ENCODE measurements at places on chromosomes 1 and 21.
A peak's percentile ranks its signal among the peaks of the same experiment; 100 is the strongest.

DNA sequence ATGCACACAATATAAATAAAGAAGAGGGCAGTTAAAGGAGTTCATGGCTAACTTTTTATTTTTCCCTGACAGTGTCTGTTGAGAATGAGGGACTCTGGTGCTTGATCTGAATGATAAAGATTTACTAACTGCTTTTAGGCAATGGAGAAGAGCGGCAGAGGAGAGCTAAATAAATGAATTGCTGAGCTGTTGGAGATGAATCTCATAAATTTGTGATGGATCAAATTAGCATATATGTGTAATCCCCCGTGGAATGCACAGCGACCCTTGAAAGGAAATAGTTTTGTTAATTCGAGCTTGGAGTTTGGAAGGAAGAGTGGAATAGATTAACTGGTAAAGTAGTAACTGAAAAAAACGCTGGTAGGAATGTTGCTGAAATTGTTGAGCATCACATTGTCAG, 40.2 kb downstream of the HMCN1 start:
- no peak for DNase-seq

DNA sequence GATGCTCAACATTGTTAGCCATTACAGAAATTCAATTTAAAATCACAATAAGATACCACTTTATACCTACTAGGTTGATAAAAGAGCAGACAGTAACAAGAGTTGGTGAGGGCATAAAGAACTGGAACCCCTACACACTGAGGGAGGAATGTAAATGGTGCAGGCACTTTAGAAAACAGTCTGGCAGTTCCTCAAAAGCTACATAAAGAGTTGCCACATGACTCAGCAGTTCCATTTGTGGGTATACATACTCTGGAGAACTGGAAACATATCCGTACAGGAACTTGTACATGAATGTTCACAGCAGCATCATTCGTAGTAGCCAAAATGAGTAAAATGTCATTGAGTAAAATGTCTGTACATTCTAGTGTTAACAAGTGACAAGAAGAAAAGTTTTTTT, 17.0 kb downstream of the NSL1 start:
- DNase-seq: no peak

DNA sequence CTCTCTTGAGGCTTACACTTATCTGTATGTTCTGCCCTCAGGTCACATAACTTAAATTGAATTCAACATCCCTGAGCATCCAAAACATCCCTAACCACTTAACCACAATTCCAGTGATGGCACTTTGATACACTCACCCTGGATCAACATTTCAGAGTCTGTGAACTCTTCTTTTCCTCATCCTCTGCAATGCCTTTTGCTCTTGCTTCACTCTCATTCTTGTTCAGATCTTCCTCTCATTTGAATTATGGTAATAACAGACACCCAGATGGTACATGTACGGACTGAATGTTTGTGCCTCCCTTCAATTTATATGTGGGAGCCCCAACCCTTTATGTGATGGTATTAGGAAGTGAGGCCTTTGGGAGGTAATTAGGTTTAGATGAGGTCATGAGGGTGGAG, 33.4 kb downstream of the PTGER3 start:
- no peak for DNase-seq

- no peak for DNase-seq
Measured at GRCh38 chr1:16174261-16174868, 18.5 kb upstream of the EPHA2 start.

- DNase-seq: no peak
Measured at GRCh38 chr21:45279446-45280177, 8.1 kb downstream of the POFUT2 start.

DNA sequence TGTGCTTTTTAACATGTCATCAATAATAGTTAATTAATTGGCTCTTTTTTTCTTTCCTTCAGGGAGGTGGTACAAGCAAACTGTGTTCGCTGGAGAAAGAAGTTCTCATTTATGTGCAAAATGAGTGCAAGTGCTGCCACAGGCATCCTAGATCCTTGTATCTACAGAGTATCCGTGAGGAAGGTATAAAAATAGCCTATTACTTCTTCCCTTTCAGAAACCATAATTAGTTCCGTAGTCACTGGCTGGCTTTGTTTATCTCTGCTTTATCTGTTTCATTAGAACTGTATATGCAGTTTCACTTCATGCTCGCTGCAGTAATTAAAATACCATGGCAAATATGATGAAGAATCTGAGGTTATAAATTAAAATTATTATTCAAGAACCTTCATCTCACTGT, 40.6 kb downstream of the EEIG2 start:
- no peak for DNase-seq

- DNase-seq: no peak
Measured at GRCh38 chr1:13829152-13829769, 129.3 kb downstream of the PRDM2 start.

DNA sequence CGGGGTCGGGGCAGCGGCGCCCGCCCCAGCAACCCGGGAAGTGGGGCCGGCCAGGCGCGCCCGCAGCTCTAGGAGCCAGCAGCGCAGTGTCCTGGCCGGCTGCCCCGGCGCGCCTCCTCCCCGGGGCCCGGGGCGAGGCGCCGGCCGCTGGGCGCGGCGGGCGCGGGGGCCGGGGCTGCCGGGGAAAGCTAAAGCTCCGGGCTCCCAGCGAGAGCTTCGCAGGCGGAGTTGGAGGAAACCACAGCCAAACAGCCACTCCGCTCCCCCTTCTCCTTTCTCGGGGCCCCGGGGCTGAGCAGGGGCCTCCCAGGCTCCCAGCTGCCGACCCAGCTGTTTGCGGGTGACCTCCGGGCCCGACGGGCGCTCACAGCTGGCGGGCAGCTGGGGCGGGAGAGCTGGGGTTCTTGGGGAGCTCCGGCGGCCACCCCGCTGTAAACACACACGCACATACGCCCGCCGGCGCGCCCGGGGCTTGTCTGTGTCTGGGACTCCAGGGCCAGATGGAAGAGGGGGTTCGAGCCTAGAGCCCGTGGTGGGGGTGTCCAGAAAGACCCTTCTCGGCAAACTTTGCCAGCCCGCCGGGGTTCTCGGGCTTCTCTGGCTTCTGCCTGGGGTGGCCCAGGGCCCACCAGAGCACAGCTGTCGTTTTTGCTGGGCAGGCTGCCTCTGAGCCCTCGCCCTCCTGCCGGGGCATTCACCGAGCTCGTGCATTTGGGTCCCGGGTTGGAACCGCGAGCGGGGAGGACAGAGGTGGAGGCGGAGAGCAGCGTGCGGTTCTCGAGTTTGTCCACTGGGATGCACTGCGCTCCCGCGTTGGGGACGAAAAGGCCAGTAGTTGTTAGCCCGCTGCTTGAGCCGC, 1.5 kb downstream of the AJAP1 start:
- DNase-seq: peak; percentile 28

All from K562 (cell line).